ENCODE measurements at places on chromosomes 2 and 18.

DNA sequence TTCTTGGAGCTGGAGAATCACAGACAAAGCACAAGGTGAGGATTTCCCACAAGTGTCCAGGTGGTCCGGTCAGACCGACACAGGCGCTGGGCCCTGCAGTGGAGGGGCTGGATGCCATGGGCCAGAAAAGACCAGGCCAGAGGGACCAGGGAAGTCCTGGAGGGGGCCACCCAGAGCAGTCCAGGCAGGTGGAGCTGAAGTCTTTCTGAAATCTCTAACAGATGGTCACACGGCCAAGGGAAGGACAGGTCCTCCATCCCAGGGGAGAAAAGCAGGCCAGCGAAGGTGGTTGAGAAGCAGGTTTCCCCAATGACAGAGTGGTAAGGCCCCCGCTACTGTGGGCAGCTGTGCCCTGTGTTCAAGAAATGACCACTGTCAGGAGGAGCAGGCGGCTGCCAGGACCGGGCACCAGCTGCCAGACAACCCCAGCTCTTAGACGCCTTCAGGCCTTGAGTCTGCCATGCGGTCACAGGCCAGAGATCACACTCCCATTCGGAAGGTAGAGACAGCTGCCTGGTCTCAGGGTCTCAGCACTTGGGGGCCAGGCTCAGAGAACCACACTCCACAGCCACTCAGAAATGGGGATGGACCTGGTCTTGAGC, 25.9 kb downstream of the HS1BP3 start:
- no peak overlapping the region for H3K4me3 ChIP-seq
- H3K36me3 ChIP-seq: no peaks in the 10 kb centered on the region
- peak overlapping the region; percentile 89 for H3K27ac ChIP-seq
- H3K27me3 ChIP-seq: no peaks in the 10 kb centered on the region
- DNase-seq: peak; percentile 17

DNA sequence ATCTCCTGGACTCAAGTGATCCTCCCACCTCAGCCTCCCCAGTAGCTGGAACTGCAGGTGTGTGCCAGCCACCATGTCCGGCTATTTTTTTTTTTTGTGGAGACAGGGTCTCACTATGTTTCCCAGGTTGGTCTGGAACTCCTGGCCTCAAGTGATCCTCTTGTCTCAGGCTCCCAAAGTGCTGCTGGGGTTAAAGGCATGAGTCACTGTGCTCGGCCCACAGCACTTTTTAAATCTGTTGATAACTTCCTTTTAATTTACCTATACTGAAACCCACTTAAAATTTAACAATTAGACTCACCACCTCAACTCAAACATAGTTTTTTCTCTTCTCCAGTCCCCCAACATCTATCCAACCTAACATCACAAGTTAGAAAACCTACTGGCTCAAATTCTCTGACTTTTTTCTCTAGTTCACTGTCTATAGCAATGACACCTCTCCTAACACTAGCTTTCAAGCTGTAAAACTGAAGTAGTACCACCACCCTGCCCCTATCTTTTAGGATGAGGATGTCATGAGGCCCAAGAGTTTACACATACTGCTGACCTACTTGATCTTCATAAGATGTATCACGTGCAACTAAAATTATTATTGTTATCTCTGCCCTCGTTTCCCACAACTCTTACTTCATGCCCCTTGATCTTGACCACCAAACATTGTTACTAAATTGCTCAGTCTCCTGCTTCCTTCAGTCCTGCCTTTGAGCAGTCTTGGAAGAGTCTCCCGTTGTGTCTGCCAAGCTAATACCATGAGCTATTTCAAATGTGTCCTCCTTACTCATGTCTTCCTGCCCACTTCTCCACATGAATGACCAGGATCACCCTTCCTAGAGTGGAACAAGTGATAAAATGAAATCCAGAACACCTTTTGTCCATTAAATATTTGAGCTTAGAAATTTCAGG, 142.3 kb upstream of the ZFP36L2 start:
- H3K36me3 ChIP-seq: no peaks in the 10 kb centered on the region
- H3K4me1 ChIP-seq: peaks cover 17% of the 10 kb centered on the region
- H3K27ac ChIP-seq: no peak overlapping the region
- H3K27me3 ChIP-seq: no peaks in the 10 kb centered on the region
- no peak for DNase-seq

DNA sequence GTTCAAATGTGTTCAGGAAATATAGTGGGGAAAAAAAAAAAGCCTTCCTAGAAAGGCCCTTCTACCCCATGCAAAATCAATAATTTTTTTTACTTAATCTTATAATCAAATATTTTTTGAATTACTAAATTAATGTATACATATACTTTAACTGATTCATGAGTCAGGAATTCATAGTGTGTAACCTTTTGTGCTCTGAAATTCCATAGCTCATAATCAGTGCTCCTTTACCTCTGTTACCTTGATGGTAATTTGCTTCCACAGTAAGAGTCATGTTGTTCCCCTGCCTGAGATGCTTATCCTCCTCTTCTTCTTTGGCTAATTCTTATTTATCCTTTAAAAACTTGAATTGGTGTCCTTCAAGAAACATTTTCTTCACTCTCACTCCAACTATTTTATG, 414.2 kb downstream of the THSD7B start:
- no peaks in the 10 kb centered on the region for H3K4me1 ChIP-seq
- no peak overlapping the region for H3K27ac ChIP-seq
- DNase-seq: no peak
- H3K27me3 ChIP-seq: no peaks in the 10 kb centered on the region
- H3K4me3 ChIP-seq: no peak overlapping the region
- H3K36me3 ChIP-seq: no peaks in the 10 kb centered on the region

DNA sequence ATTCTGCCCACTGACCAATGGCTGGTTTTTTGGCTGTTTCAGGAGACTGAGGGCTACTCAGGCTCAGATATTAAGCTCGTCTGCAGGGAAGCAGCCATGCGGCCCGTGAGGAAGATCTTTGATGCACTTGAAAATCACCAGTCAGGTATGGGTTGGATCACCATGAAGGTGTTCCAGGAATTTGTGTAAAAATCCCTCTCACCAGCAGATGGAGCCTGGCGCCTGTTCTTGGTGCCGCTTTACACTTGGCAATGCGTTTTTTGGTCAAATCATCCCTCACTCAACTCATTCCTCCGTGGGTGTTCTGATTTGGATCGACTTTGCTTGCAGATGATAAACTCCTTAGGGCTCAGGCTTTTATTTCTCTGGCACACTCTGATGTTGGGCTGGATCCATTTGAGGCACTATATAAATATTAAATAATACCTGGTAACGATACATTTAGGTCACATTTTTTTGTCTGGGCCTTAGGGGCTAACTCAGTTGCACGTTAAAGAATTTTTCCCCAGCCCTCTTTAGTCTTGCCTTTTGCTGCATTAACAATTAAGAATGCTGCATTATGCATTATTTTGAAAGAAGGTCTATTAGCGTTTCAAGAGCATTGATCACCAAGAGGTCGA, 50.0 kb downstream of the HDHD2 start:
- no peak overlapping the region for H3K27ac ChIP-seq
- no peaks in the 10 kb centered on the region for H3K4me1 ChIP-seq
- H3K36me3 ChIP-seq: peaks cover 17% of the 10 kb centered on the region
- H3K27me3 ChIP-seq: no peaks in the 10 kb centered on the region

GRCh38 chr18:70376914-70377258, 88.0 kb downstream of the SOCS6 start:
- no peaks in the 10 kb centered on the region for H3K4me1 ChIP-seq
- no peaks in the 10 kb centered on the region for H3K36me3 ChIP-seq
- H3K4me3 ChIP-seq: no peak overlapping the region
- H3K27ac ChIP-seq: no peak overlapping the region
- DNase-seq: no peak

DNA sequence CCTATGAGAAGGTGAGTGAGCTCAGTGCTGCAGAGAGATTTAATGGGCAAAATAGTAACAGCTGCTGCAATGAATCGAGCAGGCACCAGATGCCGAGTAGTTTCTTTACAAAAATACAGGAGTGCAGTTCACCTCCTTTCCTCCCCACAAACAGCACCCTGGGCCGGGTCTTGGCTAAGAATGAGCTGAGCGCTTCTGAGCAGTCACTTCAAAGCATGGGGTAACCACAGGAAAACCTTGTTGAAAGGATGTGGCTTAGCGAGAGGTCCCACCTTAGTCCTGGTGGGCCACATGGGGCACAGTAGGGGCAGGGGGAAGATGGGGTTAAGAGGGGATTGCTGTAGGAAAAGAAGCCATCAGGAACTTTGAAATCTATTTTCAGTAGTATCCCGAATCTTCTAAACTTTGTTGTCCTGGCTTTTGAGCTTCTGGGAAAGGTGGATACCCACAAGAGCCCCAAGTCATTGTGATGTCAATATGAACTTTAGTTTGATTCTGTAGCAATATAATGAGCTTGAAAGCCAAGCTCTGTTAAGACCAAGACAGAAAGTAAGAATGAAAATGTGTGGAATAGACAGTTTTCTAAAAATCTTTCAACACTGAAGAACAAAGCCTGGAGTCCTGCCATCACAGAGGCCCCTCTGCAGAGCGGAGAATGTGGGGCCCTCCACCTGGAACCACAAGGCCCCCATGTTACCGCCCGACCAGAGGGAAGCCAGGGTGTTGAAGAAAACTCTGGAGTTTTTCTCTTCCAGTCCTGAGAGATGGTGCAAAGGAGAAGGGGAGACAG, 101.0 kb upstream of the ZNF236 start:
- no peaks in the 10 kb centered on the region for H3K36me3 ChIP-seq
- no peak for DNase-seq
- H3K27me3 ChIP-seq: no peaks in the 10 kb centered on the region
- no peak overlapping the region for H3K27ac ChIP-seq
- H3K4me1 ChIP-seq: no peaks in the 10 kb centered on the region

DNA sequence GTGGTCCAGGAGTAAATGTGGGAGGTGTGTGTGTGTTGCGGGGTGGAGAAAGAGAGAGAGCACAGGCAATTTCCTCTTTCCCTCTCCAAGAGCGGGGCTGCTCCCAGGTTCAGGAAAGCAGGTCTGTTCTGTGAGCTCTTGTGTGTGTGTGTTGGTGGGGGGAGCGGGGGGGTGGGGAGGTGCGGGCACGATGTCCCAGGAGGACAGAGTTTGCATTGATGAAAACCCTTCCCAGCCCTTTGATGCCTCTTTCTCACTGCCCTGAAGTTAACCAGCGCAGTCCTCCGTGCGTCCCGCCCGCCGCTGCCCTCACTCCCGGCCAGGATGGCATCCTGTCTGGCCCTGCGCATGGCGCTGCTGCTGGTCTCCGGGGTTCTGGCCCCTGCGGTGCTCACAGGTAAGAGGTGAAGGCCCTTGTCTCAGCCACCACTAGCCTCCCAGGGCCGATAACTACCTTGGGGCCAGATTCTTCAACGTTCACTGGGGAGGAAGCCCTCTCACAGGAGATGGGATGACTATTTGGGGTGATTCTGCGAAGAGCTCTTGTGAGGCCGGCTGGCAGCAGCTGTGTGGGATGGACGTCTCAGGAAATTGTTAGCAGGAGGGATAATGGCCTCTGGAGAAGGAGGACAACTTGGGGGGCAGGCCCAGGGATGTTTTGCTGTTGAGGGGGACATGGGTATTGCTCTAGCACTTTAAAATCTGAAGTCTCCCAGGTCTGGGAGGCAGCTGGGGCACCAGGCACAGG, at the start of gene SNORC:
Gene SNORC (plus strand): TSS at position 247 of the 748 bp plus-strand sequence. CDS start 78 bp downstream, at position 325.
- H3K36me3 ChIP-seq: no peaks in the 10 kb centered on the region
- no peaks in the 10 kb centered on the region for H3K4me1 ChIP-seq
- H3K4me3 ChIP-seq: no peak within 1 kb of the TSS
- DNase-seq: no peak
- no peak within 1 kb of the TSS for H3K27ac ChIP-seq
- peaks cover under 1% of the 10 kb centered on the region for H3K27me3 ChIP-seq

GRCh38 chr2:26173776-26174482, 1.0 kb downstream of the GAREM2 start:
- peaks cover 34% of the 10 kb centered on the region for H3K27me3 ChIP-seq
- DNase-seq: no peak
- peak overlapping the region; percentile 35 for H3K4me3 ChIP-seq
- H3K4me1 ChIP-seq: peaks cover 4% of the 10 kb centered on the region
- H3K36me3 ChIP-seq: no peaks in the 10 kb centered on the region

GRCh38 chr2:10466801-10467200, 18.7 kb upstream of the ODC1 start:
- H3K27me3 ChIP-seq: no peaks in the 10 kb centered on the region
- no peak overlapping the region for H3K4me3 ChIP-seq
- no peaks in the 10 kb centered on the region for H3K36me3 ChIP-seq
- no peak for DNase-seq
- no peak overlapping the region for H3K27ac ChIP-seq

DNA sequence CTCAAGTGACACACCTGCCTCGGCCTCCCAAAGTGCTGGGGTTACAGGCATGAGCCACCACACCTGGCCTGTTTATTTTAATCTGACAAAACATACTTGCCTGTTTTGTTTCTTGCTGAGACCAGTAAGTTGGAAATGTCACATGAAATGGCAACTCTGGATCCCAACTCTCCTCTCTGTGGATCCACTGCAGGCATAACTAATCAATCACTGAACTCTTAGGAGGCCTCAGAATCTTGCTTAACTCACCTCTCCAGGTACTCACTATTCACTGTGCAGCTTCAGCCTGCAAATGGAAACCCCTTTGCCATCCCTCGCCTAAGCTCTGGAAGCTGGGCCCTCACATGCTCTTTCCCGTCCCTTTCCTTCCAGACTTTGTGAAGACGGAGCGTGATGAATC, 56.4 kb upstream of the ATG16L1 start:
- DNase-seq: no peak
- H3K4me3 ChIP-seq: no peak overlapping the region
- H3K27ac ChIP-seq: no peak overlapping the region
- peaks cover 24% of the 10 kb centered on the region for H3K36me3 ChIP-seq
- no peaks in the 10 kb centered on the region for H3K4me1 ChIP-seq
- no peaks in the 10 kb centered on the region for H3K27me3 ChIP-seq

- no peaks in the 10 kb centered on the region for H3K36me3 ChIP-seq
- H3K27ac ChIP-seq: no peak overlapping the region
- H3K27me3 ChIP-seq: no peaks in the 10 kb centered on the region
- DNase-seq: no peak
- no peaks in the 10 kb centered on the region for H3K4me1 ChIP-seq
- H3K4me3 ChIP-seq: no peak overlapping the region
These were observed 38.5 kb downstream of the HPCAL1 start for GRCh38 chr2:10341193-10341592.

Measured in heart left ventricle (tissue), 16 donors.